ENCODE measurements at places on chromosomes 2 and 18.
A peak's percentile ranks its signal among the peaks of the same experiment; 100 is the strongest.

GRCh38 chr2:219331560-219332213, 857 bp downstream of the RESP18 start:
- no peak for DNase-seq

- DNase-seq, result no peak
Observed at GRCh38 chr2:12014088-12014960, 267.9 kb downstream of the LPIN1 start.

GRCh38 chr2:226893216-226893615, 57.4 kb downstream of the RHBDD1 start:
- DNase-seq, result no peak

- no peak for DNase-seq
Observed at GRCh38 chr2:30688956-30689401, 118.3 kb downstream of the CAPN13 start.

DNA sequence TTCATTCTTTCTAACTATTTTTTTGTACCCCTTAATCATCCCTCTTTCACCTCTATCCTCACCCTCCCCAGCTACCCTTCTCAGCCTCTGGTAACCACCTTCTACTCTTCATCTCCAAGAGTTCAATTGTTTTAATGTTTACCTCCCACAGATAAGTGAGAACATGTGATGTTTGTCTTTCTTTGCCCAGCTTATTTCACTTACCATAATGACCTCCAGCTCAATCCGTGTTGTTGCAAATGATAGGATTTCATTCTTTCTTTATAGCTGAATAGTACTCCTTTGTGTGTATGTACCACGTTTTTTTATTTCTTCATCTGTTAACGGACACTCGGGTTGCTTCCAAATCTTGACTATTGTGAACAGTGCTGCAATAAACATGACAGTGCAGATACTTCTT, 22.1 kb upstream of the TMEM37 start:
- DNase-seq, result no peak

GRCh38 chr2:219778189-219778588, 150.8 kb downstream of the SLC4A3 start:
- DNase-seq, result no peak

DNA sequence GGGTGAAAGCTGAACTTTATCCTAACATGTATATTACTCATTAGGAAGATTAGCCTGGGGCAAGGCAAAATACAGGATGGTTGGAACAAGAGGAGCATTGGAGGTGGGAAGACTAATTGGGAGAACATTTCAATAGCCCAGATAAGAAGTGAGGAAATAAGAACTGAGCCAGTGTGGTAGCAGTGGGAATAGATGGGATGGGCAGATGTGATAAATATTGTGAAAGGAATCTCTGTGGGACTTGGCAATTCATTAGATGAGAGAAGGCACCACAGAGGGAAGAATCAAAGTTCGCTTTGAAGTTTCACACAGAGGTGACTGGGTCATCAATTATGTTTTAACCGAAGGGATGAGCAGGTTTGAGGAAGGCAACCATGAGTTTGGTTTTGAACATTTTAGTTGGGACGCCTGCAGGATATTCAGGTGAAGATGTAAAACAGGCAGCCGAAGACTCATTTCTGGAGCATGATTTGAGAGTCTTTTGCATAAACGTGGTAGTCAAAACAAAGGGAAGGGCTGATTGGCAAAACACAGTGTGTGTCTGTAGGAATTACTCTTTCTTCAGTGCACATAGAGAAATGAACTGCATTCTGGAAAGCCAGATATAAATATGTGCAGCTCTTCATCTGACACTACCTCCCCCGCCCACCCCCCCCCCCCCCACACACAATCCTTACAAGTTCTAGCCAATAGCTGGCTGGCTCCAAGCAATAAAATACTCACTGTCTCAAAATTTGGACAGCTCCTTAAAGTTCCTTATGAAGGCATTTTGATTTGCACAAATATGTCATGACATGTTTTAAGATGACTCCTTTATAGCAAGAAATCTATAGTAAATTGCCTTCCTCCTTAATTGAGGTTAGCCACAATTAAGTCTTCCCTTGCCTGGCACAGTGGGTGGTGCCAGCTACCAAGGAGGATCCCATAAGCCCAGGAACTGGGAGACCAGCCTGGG, 1.9 kb upstream of the SLC1A4 start:
- DNase-seq, result no peak

DNA sequence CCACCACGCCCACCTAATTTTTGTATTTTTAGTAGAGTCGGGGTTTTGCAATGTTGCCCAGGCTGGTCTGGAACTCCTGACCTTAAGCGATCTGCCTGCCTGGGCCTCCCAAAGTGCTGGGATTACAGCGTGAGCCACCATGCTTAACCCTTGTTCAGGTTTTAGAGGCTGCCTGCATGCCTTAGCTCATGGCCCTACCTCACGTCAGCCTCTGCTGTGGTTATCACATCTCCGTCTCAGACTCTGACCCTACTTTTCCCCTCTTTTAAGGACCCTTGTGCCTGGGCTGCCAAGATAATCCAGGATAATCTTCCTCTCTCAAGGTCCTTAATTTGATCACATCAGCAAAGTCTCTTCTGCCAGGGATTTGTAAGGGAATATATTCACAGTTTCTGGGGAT, 98.2 kb upstream of the PMAIP1 start:
- no peak for DNase-seq

- peak; percentile 7 for DNase-seq
Observed at GRCh38 chr2:34261701-34262100, 662.6 kb upstream of the FAM98A start.

DNA sequence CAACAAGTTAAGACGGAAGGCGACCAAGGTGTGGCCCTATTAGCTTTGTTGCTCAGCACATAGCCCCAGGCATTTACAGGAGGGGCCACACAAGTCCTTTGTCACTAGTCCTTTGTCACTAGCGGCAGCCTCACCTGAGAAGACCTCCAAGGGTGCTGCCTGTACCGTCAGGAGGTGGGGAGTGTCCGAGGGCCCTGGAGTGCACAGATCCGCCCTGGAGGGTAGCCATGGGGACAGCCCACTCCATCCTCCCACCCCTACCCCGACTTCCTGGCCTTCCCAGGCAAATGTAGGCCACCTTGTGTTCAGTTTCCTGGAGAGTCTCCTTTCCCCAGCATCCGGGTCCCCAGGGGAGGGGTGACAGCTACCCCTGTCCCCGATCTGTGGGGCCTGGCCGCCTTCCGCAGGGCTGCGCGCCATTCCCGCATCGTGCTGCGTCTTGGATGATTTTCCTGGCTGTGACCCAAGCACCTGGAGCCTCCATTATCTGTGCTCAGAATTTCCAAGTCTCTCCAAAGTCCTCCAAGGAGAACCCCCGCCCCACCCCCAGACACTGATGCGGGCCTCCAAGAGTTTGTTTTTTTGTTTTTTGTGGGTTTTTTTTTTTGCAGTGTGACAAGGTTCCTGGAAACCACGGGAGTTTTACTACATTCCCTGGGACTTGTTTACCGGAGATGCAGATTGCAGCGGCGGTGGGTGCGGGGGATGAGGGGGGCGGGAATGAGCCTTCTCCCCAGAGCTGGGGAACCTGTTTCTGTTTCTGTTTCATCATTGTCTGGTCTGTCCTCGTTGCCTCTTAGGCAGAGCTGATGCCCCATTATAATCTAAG, 28.6 kb downstream of the TEX44 start:
- DNase-seq, result peak; percentile 54

DNA sequence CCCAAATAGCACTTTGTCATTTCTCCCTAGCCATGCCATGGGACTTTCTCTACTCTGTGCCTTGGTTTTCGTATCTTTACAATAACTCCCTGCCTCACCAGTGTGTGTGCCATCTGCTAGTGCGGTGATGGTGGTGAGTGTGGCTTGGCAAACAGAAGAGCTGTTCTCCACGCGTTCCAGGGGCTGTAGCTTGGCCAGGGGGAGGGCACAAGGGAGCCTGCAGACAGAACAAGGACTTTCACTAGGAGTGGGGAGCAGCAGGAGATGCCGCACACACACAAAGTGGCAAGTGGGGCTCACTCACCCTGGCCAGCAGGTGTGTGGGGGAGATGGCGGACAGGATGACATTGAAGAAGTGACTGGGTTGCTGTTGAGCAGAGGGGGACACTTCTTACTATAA, 196.9 kb downstream of the HAUS1 start:
- no peak for DNase-seq

DNA sequence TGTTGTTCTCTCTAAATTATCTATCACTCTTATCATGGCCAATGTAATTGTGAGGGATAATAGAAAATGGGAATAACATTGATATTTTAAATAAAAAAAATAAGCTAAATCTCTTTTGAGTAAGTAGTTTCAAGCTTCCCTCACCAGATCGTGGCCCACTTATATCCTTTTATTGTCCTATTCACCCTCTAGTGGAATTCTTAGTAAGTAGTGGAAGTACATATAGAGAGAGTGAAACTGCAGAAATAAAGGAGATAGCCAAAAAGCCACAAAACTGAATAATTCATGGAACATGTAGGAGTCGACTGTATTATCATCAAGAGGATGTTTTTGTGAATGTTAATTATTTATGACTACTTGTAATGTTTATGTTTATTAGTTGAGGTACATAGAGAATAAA, 66.1 kb upstream of the DTNA start:
- DNase-seq, result no peak

DNA sequence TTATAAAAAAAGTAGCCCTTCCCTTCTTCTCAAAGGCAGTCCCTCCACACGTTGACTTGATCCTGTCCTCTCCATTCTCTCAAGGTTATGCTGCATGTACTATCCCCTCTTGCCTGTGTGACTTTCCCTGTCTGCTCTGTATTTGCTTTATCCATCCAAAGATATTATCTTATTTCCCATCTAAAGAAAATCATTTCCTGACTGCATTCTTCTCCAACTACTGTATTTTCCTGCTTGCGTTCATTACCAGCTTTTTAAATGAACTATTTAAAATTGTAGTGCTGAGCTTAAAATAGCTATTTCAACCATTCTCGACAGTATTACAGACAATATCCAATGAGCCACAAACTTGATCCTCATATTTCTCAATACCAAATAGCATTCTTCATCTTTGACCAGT, 716.0 kb upstream of the REG3G start:
- no peak for DNase-seq

DNA sequence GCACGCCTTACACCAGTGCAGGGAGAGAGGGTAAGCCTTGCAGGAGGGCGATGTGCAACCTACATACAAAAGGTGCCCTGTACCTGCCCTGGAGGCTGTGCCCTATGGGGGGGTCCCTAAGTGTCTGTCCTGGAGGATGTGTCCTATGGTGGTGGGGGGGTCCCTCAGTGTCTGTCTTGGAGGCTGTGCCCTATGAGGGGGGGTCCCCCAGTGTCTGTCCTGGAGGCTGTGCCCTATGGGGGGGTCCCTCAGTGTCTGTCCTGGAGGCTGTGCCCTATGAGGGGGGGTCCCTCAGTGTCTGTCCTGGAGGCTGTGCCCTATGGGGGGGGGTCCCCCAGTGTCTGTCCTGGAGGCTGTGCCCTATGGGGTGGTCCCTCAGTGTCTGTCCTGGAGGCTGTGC, 216.6 kb downstream of the HDAC4 start:
- no peak for DNase-seq

DNA sequence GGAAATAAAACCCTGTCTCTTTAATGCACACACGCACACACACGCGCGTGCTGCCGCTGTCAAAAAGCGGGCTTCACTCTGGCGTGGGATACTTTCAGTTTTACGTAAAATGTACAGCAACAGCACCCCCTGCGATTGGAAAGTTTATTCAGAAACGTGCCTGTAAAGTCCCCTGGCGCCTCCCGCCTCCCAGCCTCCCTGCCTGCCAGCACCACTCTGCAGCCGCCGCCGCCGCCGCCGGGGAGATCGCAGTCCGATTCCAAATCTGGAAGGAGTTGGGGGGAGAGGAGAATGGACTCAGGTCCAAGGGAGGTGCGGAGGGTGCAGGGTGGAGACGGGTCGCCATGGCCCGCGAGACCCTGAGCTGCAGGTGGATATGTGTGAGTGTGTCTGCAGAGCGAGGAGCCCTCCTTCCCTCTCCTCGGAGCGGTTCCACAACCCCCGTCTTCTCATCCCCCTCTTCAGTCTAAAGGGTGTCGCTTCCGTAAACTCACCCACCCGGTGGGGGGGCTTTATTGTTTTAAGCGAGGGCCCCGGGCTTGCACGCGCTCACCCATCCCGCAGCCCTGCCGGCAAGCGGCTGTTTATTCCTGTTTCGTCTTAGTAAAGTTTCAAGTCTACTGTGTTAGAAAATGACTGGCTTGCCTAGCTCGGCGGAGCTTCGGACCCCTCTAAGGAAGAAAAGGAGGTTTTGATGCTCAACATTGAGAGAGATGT, 1.8 kb upstream of the BCL11A start:
- DNase-seq, result peak; percentile 67

DNA sequence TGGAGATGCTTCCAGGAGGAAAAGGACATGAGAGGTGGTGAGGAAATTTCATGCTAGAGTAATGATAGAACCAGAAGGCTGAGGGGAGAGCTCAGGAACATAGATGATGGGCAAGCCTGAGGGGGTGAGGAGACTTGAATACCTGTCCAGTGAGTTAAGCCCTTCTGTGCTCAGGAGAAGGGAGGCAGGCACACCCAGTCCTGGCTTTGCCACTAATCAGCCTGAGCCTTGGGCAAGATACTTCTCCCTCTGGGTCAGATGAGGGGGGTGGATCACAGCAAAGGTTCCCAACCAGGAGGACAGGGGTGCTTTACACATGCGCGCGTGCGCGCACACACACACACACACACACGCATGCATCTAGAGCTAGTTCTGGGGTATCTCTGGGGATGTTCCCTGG, 151.6 kb upstream of the MSH6 start:
- DNase-seq, result no peak

GRCh38 chr2:6167592-6168138, 475.5 kb downstream of the SOX11 start:
- DNase-seq, result no peak

GRCh38 chr2:66575625-66576310, 140.8 kb downstream of the MEIS1 start:
- DNase-seq, result no peak

- no peak for DNase-seq
Observed at GRCh38 chr2:242098445-242099128, 229.1 kb downstream of the RTP5 start.

DNA sequence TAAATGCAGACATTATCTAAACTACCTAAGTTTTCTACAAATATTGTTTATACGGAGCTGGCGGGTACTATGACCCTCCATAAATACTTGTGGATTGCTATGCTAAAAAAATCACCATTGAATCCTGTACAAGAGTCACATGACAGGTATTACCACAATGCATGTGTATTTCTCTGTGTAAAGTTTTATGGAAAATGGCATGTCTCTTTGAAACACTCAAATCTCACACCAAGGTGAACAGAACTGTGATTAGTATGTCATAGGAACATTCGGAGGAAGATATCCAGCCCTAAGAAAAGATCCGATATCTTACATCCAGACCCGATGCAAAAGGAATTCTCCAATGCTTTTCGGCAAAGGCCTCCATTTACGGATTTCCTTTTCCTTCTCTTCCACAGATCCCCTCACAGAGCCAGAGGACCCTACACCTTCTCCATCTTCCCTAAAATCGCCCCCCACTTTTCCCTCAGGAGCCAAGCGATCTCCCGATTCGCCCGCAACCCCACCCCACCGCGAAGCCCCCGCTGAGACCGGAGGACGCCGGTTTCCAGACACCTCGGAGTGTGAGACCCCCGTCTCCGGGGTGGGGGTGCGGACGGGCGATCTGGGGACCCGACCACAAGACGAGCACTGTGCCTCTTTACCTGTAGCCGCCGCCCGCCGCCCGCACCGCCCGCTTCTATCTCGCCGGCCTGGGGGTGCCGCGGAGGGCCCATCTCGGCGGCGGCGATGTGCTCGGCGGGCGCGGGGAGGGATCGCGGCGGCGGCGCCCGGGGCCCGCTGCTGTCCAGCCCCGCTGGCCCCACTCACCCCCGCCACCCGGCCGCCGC, 1.2 kb downstream of the SAP130 start:
- no peak for DNase-seq

- peak; percentile 26 for DNase-seq
Observed at GRCh38 chr2:198054299-198054698, 249.9 kb downstream of the PLCL1 start.
